ENCODE measurements at places on chromosomes 12 and 14.

DNA sequence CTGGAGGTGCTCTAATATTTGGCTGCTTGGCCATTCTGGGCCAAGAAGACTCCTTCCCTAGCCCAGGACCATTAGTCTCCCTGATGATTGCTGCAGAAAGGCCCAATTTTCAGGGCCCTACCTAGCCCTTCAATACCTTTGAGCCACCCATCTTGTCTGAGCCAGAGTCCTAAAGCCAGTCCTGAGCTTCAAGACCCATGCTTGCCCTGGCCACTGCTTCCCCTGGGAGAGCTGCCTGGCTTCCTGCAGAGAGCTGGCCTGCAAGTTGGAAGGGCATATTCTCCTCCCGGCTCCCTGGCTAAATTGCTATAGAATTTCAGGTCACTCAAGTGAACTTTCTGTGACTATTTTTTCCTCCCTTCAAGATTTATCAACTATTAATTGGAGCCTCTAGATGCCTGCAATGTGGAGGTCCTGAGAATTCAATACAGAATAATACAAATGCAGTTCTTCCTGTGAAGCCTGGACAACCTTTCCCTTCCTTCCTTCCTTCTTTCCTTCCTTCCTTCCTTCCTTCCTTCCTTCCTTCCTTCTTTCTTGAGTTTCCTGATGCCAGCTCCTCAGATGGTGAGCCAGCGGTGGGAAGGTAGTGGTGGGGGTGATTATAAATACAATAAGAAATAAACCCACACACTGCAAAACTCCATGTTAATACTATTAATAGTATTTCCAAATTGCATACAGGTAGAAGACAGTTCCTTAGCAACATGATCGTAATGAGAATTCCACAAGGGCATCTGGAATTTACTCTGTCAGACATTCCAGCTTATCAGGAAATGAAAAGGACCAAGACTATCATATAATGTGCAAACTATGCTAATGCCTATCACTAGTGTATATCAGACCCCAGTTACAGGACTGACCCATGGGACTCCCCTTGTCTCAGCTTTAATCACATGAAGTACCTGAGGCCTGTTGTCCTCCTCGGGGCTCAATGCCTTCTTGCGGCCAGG is 108.1 kb downstream of the ZFP36L1 start:
- DNase-seq: no peak

GRCh38 chr14:100476012-100476822 is 111.0 kb downstream of the BEGAIN start:
- no peak for DNase-seq

- DNase-seq: no peak
These were observed 18.9 kb downstream of the DEGS2 start for GRCh38 chr14:100140452-100141078.

GRCh38 chr14:102930138-102930752 is 7.8 kb downstream of the AMN start:
- no peak for DNase-seq

- no peak for DNase-seq
These were observed 36.3 kb upstream of the PDZRN4 start for GRCh38 chr12:41151793-41152192.

All from GOT3 (cell line).